Neural crest cell (in vitro differentiated cells): ENCODE measurements at places on chromosomes 16 and 17.

- DNase-seq: no peak
Measured at GRCh38 chr16:69049146-69049545, 56.3 kb upstream of the HAS3 start.

GRCh38 chr17:37671824-37672547 lies 28.7 kb upstream of the DDX52 start:
- DNase-seq: no peak

DNA sequence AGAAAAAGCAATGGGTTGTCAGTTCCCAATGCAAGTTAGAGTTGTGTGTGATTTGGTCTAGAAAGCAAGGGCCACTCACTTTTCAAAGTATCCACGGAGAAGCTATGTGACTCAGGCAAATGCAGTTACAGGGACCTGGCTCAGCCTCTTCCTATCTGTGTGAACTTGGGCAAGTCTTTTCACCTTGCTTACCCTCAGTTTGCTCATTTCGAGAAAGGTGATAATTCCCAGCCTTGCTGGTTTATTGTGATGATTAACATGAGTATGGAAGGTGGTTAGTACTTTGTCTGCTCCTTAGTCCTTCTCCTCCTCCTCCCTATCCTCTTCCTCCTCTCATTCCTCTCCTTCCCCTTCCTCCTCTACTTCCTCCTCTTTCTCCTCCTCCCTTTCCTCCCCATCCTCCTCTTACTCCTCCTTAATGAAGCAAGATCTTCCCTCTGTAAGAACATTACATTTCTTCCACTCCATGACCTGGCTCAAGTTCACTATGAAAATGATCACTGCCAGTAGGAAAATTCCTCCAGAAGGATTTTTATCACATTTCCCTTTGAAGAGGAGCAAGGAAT lies 204.0 kb downstream of the GRIN2A start:
- no peak for DNase-seq

DNA sequence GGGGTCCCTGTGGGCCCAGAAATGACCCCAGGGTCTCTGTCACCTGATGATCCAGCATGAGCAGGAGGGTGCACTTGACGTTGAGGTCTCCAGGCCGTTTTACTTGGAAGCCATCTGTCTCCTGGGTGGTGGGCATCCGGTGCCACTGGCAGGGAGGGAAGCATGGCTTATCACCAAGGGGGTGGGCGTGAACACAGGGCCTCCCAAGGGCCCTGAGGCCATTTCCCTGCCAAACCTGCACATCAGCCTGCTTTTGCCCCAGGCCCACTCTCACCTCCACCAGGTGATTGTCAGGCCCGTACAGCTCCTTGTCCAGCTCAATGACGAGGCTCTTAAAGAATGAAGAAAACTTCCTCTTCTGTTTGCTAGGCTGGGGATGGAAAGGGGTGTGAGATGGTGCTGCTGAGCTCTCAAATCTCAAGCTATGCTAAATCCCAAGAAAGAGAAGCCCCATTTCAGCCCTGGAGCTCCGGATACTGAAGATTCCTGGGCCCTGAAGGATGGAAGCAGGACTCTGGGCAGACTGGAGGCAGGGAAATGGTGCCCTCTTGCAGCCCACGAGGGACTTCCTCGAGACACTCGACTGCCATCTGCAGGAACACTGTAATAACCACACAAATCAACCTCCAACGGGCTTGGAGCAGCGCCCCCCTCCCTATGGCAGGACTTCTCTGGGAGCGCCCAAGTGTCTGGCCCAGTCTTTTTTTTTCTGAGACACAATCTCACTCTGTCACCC lies 7.1 kb upstream of the FTSJ3 start:
- DNase-seq: peak; percentile 56

DNA sequence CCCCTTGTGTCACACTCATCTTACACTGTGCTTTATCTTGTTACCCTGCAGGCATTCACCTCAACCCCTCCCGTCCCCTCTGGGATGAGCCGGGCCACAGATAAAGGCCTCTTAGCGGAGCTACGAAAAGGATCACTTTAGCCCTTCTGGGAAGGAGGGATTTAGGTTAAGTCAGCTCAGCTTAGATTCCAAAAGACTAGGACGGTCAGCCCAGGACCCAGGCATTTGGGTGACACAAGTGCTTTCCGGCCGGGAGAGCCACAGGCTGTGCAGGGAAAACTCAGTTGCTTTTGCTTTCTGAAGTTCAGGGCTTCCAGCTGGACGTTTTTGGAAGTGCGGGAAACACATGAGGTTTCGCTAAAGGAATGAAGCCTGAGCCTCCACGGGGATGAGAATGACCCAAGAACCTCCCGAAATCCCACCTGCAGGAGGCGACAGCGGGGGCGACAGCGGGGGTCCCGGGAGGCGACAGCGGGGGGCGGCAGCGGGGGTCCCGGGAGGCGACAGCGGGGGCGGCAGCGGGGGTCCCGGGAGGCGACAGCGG lies 11.6 kb upstream of the METRNL start:
- DNase-seq: no peak

GRCh38 chr17:58338841-58339754 lies 10.5 kb upstream of the TSPOAP1 start:
- DNase-seq: no peak

DNA sequence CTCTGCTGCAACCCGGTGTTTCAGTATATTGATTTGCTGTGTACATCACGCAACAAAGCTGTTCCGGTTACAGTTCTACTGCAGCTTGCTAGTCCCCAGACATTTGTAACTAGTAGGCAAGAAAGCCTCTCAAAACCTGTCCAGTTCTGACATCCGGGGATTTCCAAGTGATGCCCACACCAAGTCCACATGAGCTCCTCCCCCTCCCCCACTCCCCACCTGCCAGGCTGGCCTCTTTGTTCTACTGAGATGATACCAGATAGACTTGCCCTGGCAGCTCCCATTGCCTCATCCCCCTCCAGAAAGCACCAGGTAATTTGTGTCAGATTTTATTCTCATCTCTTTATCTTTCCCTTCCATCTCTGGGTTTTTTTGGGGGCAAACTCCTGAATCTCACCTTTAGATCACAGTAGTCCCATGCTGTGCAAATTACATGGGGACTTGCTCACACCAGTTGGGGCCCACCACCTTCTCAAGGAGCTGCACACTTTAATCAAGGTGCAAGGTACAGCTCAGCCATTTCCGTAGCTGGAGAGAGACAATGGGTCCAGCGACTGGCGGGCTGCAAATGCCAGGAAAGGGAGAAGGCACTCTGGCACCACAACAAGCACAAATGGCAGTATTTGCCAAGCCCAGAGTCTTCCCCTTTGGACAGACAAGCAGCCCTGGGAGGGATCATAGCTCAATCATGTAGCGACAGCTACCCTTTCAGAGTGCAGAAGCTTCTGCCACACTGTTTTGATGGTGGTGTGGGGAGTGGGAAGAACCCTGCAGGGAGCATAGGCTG lies 183.1 kb downstream of the CYLD start:
- no peak for DNase-seq

DNA sequence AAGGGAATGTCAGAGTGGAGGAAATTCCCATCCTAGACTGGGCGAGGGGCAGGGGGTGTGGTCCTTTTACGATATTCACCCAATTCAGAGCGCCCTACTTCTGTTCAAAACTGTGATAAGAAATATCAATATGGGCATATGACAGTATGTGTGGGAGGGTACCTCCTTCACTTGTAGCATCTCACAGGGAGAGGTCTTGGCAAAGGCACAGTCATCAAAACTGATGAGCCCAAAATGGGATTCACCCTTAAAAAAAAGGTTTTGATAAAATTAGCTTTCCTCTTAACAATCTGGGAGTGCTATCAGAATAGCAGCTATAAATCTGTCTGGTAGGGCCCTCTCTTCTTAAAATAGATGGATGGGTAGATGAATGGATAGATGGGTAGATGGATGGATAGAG lies 967.8 kb upstream of the RBFOX1 start:
- no peak for DNase-seq

GRCh38 chr17:39628655-39629493 lies 2.1 kb downstream of the PPP1R1B start:
- DNase-seq: no peak

GRCh38 chr16:86880316-86881117 lies 302.2 kb downstream of the FOXL1 start:
- DNase-seq: no peak

GRCh38 chr17:69047368-69048263 lies 13.1 kb downstream of the ABCA9 start:
- no peak for DNase-seq

GRCh38 chr16:56915336-56916119 lies 16.4 kb upstream of the HERPUD1 start:
- no peak for DNase-seq

DNA sequence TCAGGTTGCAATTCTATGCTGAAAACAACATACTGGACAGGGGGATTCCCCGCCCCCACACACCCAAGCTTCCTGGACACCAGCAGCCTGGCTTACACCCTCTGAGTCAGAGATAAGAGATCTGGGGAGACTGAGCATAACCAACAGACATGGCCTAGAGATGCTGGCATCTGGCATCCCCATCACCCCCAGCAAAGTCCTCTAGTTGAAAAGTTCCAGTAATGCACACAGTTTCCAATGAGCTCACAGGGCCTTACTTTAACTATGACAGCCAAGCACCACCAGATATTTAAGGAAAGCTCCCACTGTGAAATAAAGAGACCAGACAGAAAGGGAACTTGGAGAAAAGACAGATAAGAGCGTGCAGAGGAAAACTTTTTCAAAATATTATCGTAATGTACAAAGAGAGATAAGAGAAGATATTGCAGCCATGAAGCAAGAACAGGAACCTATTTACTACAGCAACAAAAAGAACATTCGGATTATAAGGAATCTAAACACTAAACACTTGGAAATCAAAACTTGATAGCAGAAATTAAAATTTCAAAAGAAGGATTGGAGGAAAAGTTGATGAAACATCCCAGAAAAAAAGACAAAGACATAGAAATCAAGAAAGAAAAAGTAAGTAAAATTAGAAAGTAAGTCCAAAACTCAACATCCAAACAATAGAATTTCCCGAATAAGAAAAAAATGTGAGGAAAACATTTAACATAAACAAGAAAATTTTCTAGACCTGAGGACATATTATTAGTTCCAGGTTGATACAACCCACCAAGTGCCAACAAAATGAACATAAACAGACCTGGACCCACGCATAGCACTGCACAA lies 17.2 kb upstream of the ALOX15 start:
- no peak for DNase-seq

DNA sequence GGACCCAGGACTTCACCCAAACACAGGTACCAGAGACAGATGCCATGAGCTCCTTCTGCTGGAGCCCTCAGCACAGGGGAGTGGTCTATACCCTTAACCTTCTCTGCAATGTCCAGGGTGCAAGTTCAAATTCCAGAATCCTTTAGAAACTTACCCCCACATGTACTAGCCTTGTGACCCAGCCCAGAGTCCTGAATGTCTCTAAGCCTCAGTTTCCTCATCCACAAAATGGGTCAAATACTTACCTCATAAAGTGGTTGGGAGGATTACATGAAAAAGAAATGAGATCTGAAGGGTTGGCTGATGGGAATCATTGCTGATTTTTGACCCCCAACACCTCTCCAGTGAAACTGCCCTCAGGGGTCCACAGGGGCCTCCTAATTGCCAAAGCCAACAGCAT lies 21.7 kb downstream of the COTL1 start:
- no peak for DNase-seq

DNA sequence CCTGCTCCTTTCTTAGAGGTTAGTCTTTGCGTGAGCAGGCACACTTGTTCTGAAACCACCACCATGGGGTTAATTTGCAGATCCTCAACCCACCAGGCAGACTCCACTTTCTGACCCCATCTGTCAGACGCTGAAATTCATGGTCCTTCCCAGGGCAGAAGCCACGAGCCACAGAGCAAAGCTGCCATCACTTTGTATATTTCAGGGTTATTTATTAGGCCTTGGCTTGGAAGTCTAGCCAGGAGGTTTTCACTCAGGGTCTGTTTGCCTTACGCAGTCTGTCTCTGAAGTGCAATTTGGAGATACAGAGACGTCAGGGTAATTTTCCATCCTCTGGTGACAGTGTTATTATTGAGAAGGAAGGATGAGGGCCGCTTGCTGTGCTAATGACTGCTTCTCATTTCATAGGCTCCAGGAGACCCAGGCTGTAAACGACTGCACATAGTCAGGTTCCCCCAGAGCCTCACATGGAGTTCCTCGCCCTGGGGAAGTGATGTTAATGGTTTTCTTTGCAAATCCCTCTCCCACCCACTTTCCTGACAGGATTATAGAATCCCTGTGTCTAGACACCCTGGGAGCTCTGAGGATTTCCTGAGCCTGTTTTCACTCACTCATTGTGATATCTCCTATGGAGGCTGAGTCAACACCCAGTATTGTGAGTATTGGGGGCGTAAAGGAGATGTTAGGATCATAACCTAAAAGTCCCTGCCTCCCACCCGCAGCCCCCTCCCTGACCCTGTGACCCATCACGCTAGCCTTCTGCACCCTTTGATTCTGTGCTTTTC lies 269.0 kb downstream of the ABCC12 start:
- DNase-seq: no peak

DNA sequence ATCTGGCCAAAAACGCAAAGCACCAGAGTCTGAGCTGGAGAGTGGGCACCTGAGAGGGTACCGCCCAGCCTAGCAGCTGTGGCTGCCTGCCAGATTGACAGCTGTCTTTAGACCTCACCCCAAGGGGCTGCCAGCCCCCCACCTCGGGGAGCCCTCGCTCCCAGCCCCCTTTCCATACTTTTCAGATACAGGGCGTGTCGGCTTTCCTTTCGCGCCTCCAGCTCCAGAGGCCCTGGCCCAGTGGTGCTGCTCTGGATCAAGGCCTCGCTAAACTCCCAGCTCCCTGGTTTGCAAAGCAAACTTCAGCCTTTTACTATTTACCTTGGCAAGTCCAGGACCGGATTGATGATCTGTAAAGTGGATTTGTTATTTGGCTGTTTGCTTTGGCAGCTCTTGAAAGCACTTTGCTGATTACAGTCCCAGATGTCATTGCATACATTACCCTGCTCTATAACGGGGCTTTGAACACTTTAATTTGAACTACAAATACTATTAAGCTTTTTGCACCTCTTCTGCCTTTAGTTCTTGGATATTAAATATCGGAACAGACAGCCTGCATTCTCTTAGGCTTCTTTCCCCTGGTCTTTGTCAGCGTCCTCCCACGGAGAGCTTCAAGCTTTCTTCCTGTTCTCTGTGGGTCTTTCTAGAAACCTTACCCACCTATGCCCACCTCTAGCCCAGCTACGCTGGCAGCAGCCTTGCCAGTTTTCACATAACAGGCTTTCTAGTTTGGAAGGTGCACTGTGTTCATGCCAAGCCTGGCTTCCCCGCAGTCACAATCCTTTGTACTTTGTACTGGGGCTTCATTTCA lies 63.6 kb upstream of the TBX2 start:
- no peak for DNase-seq

GRCh38 chr17:70120425-70120824 lies 45.4 kb downstream of the KCNJ16 start:
- DNase-seq: no peak

GRCh38 chr17:78940708-78941107 lies 15.5 kb upstream of the TIMP2 start:
- no peak for DNase-seq

DNA sequence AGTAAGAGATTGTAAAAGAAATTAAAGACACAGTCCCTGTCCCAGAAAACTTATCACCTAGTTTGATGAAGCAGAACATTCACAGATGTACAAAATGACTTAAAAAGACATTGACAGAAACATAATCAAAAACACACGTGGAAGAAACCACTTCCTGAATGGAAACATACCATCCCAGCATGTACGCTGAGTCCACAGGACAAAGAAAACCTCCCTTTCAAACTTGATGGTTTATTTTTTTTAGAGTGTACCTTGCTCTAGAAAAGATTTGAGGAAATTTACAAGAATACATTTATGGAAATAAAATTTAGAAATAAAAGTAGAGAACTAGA lies 140.9 kb downstream of the PMP22 start:
- no peak for DNase-seq

GRCh38 chr17:78993241-78993956 lies 13.7 kb upstream of the LGALS3BP start:
- DNase-seq: peak; percentile 68
